ENCODE measurements at places on chromosomes 2 and 18.
A peak's percentile ranks its signal among the peaks of the same experiment; 100 is the strongest.

DNA sequence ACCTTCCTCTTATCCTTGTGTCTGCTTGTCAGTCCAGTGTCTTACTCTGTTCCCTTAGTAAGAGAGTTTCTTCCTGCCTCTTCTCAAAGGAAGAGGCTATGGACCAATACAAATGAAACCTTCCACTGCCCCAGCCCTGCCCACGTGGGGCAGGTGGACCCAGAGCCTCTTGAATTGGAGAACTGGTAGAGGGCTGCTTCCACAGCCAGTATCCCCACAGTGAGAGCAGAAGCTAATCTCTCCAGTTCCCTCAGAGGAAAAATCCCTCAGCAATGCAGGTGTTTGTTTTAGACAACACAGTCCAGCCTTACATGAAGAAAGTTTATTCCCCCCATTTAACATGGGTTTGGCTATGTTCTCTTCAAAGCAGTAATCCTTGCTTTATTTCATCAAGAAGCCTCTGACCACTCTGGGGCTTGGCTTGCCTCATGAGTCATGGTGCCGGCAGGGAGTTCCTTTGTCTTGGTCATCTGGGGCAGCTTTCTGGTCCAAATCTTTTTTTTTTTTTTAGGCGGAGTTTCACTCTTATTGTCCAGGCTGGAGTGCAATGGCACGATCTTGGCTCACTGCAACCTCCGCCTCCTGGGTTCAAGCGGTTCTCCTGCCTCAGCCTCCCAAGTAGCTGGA lies 6.5 kb upstream of the CYBRD1 start:
- no peak for DNase-seq

DNA sequence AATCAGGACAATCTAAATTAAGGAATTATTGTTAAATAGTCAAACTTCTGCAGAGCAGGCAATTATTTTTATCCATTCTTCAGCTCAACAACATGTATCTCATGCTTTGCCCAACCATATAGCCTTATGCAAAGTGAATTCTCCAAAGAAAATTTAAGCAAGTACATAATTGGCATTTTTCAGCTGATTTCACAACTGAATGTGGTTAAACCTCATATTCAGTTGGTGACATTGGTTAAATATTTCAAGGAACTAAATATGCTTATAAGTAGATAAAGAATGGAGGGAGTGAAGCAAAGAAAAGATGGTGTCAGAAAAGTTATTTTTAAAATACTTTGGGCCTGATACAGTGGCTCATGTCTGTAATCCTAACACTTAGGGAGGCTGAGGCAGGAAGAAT lies 816.2 kb downstream of the NRXN1 start:
- no peak for DNase-seq

GRCh38 chr2:2057125-2057721 lies 273.9 kb downstream of the MYT1L start:
- peak; percentile 27 for DNase-seq

- DNase-seq = no peak
These were observed 135.1 kb downstream of the CHST9 start for GRCh38 chr18:27049969-27050368.

- DNase-seq = no peak
These were observed 88.5 kb downstream of the RAB3GAP1 start for GRCh38 chr2:135140606-135141005.

GRCh38 chr2:10507106-10507505 lies 59.0 kb upstream of the ODC1 start:
- DNase-seq = no peak

DNA sequence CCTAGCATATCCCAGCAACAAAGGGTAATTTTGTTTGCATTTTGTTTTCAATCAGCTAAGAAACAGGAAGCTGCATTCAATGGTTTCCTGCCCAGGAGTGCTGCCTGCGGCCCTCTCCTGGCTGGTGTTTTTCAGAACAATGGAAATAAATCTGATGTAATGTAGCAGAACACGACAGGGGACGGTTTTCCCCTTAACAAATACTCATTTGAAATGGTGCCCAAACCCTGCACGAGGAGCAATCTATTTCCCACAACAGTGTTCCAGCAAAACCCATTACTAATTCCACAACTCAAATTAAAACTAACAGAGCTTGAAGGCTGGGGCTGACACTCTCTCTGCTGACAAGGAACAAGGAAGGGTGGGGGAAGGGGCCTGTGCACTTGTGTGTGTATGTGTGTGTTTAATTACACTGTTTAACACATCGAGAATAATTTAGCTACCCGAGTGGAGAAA lies 8.7 kb downstream of the CAPN13 start:
- no peak for DNase-seq
